ENCODE measurements at places on chromosomes 13 and 19.

GRCh38 chr13:23771552-23771951 is 117.6 kb downstream of the MIPEP start:
- no peak for DNase-seq

DNA sequence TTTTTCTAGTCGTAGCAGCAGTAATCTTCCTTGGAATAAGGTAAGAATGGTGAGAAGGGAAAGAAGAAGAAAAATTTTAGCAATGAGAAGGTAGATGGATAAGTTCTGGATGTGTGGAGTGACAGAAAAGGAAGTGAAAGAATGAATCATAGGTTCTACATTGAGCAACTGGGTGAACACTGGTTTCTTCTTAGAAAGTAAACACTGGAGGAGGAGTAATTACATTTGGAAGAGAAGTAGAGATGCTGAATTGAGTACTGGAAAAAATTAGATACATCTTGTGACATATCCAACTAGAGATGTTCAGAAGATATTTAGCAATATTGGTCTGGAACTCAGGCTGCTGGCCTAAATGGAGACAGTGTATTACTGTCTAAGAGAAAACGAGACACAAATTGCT is 148.5 kb downstream of the GPC5 start:
- no peak for DNase-seq

DNA sequence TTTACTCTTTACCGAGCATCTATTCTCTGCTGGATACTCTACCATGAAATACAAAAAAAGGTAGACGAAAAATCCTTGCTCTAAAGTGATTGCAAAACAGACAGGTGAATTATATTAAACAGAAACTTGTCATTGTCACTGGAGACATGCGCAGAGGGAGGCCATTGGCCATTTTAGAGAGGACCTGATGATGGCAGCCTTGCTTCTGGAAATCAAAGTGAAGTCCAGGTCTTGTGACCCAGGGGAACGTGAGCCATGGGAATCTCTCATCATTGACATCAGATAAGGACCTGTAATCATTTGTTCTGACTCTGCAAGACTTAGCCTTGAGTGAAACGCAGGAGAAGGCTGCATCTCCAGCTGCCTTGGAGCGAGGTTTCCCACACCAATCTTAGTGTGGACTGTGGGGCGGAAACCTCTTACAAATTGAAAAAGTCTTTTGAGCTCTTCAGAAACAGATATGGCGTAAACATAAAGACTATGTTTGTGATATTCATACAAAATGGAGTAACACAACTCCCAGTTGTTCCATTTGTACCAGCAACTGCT is 16.8 kb upstream of the SLC46A3 start:
- DNase-seq = no peak

- no peak for DNase-seq
These were observed 20.2 kb upstream of the CEACAM6 start for GRCh38 chr19:41735071-41735600.

DNA sequence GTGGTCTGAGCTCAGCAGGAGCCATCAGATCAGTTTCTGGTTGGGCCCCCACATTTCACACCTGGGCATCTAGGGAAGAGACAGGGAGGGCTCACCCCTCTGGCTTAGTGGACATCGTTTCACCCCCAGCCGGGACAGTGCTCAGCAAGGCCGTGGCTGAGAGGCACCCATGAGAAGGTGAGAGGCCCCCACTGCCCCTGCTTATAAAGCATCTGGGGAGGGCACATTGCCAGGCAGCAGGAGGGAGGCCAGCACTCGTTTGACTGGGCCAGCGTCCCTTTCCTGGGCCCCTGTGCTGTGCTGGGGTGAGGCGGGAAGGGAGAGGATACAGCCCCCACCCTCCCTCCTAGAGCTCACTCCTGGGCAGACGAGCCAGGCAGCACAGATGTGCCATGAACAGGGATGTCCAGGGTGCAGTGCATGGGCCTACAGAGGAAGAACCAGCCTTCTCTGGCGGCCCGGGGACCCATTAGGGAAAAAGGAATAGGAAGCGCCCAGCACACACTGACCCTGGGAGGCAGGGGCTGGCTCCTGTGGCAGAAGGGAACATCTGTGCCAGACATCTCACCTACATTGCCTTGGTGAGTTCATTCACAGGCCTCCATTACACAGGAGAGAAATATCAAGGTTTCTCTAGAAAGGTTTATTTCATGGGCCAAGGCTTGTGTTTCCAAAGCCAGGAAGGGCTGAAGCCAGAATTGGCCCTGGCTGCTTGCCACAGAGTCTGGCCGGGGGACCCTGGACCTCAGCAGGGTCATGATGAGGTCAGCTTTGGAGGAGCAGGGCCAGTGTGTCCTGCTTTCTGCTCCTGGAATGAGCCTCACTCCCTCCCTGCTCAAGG is 7.7 kb downstream of the AP1M1 start:
- DNase-seq = no peak

DNA sequence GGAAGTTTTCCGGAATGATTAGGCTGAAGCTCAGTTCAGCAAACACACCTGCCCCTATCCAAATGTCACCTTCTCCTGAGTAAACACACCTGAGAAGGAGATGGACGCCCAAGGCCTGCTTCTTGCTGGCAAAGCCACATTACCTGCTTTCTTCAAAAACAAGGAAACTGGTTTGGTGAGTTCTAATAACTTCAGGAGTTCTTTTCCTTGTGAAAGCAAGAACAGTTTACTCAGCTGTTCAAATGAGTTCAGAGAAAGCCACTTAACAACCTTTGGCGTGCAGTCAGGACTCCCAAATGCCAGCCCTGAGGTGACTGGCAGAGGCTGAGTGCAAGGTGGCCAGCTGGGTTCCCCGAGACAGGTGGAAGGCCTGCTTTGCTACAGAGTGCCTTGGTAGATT is 160.5 kb downstream of the STK24 start:
- no peak for DNase-seq

- DNase-seq = no peak
These were observed 77.4 kb upstream of the RNF113B start for GRCh38 chr13:98254513-98254912.

DNA sequence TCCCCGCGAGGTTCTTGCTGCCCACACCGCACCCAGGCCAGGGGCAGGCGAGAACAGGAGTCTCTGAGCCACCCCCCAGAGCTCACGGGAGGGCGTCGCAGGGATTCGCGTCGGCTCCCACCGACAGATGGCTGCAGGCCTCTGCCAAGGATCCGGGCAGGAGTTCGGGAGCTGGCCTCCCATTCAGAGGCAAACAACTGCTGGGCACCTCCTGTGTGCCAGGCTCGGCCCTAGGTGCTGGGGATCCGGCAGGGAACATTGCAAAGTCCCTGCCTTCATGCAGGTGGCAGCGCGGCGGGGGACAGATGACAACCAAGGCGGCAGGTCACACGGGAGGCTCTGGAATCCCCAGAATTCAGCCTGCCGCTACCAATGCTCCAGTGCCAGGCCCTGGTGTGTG is 25.3 kb downstream of the LRRC4B start:
- no peak for DNase-seq

- no peak for DNase-seq
These were observed 107.0 kb downstream of the KL start for GRCh38 chr13:33123066-33123859.

DNA sequence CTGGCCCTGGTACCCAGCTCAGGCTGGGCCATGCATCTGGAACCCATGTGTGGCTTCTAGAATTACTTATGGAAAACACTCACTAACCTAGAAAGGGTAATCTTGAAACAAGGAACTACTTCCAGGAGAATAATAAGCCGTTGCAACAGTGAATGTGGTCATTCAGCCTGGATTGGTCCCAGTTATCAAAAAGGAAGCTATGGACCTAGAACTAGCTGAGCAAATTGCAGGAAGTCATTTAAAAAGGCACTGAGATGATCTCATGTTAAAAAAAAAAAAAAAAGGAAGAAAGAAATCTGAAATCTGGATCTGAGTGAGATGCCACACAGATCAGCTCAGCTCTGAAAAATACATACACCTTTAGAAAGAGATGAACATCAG is 59.6 kb downstream of the DCT start:
- no peak for DNase-seq

DNA sequence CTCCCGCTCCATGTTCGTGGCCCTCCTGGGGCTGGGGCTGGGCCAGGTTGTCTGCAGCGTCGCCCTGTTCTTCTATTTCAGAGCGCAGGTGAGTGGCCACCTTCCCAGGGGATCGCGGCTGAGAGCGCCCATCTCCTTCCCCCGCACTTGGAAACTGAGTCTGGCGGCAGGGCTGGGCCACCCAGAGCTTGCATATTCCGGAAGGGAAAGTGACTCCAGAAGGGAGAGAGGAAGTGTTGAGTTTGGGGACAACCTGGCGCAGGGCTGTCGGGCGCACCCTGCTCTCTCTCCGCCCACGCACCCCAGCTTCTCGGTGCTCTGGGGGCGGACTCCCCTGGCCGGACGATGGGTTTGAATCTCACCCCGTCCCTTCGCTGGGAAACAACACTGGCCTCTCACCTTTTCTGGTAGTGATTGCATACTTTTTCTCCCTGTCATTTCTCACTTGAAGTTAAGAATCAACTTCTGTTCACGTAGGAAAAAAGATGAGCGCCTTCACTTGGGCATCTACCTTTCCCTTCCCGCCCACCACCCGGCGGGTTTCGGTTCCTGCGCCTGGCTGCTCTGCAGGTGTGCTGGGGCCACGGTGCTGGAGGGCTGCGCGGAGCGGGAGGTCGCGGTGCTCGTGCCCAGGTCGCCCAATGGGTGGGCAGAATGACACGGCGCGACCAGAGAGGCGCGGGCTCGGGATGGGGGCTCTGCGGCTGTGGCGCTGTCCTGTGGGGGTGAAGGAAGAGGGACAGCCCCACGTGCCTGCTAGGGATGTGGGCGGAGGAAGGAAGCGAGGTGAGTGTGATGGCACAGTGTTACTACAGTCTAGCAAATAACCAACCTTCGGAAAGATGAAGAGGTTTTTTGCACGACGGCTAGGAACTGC is 721 bp downstream of the TNFSF11 start:
- peak; percentile 17 for DNase-seq

GRCh38 chr13:49859560-49859959 is 67.1 kb upstream of the KPNA3 start:
- DNase-seq = no peak

- DNase-seq = peak; percentile 60
These were observed 232.9 kb downstream of the FOXO1 start for GRCh38 chr13:40433577-40433976.

GRCh38 chr19:43101950-43102349 is 19.4 kb upstream of the PSG2 start:
- DNase-seq = no peak

GRCh38 chr19:51472607-51473006 is 5.7 kb upstream of the CEACAM18 start:
- DNase-seq = no peak

- no peak for DNase-seq
These were observed 840.1 kb upstream of the SLITRK5 start for GRCh38 chr13:86831084-86831483.

DNA sequence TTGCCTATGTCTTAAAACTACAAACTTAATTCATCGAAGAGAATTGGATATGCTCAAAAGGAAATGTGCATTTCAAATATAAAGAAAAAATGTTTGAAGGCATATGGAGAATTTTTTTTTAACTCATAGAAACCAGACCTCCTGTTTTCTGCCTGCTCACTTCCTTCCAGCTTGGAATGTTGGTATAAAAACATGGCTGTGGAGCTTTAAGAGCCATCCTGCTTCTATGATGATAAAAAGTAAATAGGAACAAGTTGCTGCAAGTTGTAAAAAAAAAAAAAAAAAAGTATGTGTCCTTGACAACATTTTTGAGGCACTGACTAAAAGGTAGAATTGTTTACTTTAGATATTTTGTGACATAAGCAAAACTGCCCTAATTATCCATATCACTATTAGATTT is 1230.7 kb downstream of the PCDH9 start:
- DNase-seq = no peak

DNA sequence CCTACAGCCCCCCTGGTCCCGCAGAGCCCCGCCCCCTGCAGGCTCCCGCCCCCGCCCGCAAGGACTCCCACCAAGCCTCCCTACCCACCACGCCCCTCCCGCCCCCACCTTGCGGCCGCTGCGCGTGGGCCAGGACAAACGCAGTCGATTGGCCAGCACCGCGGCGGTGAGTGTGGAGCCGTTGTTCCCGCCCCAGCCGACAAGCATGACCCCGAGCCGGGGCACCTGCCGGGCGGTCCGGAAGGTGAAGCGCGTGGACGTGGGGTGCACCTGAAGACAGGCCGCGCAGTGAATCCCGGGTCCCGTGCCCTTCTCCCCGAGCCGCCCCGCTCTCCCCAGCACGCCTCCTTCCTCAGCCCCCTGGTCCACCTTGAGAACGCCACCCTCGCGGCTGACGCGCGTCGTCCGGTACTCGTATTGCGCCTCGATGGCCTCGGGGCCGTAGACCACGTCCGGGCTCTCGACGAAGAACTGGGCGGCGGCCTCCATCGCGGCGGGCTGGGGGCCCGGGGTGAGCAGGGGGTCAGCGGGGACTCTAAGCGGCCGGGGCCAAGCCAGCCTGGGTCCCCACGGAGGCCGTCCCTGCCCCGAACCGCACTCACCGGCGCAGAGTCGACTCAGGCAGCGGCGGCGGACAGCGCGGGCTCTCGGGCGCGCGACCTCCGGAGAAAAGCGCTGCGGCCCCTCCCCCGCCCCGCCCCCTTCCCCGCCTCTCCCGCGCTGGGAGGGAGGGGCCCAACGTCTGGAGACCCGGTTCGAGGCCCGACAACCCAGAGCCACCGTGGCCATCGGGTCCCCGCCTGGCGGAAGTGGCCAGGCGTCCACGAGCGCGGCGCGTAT is at the start of gene ISYNA1:
TSS of gene ISYNA1 (minus strand) at position 643 of the 840 bp plus-strand sequence. CDS start at position 489, 154 bp downstream.
- DNase-seq = peak; percentile 66

DNA sequence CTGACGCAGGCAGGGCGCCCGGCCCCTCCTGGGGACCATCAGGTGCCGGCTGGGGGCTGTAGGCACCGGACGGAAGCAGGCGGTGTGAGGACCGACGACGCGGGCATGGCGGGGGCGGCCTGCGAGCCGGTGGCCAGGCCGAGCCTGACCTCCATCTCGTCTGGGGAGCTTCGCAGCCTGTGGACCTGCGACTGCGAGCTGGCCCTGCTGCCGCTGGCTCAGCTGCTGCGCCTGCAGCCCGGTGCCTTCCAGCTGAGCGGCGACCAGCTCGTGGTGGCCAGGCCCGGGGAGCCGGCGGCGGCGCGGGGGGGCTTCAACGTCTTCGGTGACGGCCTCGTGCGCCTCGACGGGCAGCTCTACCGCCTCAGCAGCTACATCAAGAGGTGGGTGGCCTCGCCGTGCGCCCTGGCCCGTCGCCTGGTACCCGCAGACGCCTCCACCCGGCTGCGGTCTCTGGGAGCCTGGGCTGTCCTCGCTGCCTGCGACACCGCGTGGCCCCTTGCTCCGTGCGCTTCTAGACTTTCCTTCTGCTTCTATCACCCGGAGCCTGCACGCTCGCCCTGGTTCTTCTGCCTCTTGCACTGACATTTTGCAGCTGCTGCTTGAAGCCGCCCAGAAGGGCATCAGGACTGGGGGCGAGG is 460 bp downstream of the MEDAG start:
- no peak for DNase-seq
